CD4-positive, alpha-beta T cell treated with Interleukin-17A for 4 hours (primary cell): ENCODE measurements at places on chromosomes 16 and 17.
A peak's percentile ranks its signal among the peaks of the same experiment; 100 is the strongest.

GRCh38 chr16:54381601-54382313 is 95.2 kb upstream of the IRX3 start:
- DNase-seq: no peak

DNA sequence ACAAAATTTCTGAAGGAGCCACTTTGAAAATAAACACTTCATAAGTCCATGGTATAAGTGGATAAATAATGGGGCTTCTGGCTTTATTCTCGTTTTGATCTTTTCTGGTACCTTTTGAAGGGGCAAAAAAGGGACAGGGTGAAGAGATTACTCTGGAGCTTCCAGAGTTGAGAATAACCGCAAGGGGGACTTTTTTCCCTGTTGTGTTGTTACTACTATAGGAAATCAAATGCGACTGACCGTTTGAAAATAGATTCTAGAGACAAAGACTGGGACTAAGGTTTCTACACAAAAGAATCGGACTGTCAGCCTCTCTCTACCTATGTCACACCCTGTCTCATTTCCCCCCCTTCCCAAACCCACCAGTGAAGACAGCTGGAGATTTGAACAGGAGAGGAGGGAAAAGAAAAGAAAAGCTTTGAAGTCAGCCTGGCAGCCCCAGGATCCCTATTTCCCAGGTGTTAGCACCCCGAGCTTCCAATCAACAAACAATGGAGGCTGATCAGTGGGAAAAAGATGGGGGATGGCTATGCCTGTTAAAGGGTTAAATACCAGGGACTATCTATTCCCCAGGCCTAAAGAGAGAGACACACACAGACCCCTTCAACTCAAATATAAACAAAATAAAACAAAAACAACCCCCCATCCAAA is 8.4 kb downstream of the HOXB4 start:
- no peak for DNase-seq

DNA sequence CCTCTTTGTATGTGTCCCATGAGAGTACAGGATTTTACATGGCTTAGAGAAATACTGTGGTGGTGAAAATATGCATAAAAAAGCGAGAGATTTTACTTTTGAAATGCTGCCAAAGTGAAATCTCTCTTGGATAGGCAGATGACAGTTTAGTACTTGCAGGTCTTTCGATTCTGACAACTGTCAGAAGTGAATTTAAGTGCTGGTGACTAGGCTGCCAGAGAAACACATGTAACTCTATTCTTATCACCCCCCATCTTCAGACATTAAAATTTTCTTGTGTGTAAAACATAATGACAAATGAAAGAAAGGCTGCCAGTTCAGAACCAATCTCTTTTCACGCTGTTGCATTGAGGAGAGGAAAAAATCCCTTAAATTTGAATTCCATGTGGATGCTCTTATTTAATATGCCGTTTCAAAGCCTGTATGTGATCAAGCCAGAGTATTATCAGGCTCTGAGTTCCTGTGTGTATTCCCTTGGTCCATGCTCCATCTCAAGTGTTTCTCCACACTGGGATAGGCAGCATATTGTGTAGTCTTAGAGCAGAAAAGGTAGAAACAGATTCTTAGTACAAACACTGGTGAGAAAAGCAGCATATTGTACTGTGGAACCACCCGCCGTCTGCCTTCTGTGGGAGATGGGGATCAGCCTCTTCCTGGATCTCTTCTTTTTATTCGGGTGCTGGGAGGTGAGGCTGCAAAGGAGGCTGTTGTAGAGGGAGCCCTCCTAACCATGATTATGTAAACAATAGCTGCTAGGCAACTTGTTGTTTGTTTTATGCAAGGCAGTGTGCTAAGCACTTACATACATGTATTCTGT is 291.3 kb downstream of the WWOX start:
- DNase-seq: no peak

DNA sequence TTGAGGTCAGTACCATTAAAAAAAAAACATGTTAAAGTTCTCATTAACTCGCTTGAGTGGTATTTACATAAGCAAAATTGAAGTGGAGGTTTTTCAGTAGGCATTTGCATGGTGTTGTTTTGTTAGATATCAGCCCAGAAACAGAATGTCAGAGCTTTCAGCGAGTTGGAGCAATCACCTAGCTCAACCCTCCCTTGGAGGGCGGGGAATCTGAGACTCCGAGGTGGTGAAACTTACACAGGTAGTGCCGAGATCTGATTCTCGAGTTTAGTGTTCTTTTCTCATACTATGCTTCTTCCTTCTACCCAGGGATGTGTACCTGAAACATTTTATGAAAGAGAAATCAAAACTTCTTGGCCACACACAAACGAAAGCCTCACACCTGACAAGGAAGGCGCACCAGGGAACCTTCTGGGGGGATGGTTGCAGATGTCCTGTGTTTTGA is 6.6 kb downstream of the SEC14L1 start:
- DNase-seq: no peak

DNA sequence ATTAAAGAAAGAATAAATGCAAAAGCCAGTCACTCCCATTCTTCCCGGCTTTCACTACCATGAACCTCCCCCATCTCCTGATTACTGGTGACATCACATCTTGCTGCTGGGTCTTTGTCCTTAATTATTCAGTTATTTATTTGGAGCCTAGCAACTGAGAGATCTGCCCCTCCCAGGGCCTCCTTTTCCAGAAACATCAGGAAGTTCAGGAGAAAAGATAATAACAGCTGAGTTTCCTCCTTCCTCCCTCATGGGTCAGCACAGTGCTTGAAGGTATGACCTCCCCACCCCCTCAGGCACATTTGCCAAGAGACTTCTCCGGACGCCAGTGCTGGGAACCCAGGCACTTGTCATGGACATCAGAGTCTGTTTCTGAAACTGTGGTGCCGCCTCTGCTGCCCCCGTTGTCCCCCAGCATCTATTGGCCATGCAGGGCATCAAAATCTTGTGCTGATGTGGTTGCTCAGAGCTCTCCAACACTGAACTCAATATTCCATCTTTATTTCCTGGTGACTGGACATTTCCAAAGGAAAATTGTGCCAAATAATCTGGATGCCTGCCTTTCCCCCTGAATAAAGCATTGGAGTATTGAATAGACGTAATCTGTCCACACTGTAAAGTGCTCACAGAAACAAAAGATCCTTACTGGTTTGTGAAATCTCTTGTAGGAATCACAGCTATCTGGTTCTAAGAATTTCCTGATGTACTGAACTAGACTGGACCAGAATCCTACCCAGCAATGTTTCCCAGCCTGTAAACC is 71.8 kb downstream of the ZNF18 start:
- no peak for DNase-seq

- no peak for DNase-seq
Measured at GRCh38 chr17:4270736-4271135, 7.0 kb upstream of the ANKFY1 start.

DNA sequence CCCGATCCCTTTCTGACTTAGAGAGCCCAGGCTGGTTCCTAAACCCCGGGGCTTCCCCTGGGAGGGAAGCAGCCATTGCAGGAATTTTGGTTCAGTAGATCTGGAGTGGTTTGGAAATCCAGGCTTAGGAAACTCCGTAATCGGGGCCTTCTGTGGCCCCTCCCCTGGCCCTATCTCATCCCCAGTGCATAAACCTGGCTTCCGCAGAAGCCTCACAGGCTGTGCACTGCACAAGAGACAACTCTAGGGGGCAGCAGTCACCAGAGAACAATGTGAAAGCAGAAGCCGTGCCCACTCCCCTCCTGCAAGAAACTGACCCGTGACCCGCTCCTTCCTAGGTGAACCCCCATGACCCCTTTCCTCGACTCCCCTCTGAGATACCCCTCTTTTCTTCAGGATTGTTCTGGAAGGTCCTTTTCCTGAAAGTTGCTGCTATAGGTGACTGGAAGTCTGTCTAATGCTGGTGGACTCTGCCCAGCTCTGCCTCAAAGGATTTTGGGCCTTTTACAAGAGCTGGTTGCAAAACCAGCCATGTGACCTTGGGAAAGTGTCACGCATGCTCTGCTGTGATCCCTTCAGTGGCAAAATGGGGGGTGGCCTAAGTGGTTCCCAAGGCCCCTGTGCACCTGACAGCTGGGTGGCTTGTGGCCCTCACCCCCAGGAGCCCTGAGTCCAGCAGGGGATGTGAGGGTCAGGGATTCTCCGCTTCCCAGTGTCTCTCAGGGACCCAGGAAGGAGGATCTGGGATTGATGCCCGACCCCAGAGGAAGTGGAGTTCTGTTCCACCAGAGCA is 14.4 kb downstream of the GUCY2D start:
- DNase-seq: peak; percentile 55

- DNase-seq: peak; percentile 8
Measured at GRCh38 chr16:58197314-58198012, 443 bp downstream of the CSNK2A2 start.

DNA sequence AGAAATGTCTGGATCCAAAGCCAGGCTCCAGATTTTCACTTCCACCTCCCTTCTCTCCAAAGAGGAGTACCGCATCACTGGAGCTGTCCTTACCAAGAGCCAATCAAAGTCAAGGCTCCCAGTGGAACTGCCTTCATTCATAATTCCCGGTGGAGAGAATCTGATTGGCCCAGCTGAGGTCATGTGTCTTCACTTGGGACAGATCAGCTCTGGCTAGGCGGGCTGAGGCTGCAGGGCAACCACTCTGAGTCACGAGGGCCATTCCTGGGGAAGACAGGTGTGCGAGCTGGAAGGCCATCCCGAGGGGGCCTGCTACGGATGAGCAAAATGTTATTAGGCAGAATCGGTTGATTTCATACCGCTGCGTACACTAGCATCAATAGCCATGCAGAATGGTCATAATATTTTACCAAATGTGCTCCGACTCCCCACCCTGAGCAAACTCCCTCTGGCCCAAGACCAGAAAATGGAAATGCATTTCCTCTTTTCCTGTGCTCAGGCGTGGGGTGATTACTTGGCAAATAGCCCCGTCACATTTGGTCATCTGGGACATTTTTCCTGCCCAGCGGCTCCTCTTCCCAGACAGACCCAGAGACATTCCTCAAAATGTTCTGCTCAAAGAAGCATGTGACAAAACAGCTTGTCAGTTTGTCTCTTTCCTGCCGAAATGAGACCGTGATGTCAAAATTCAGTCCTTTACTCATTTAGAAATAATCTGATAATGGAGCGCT is 111.1 kb downstream of the AIPL1 start:
- DNase-seq: no peak

GRCh38 chr16:14354561-14355351 is 275.3 kb downstream of the PARN start:
- DNase-seq: peak; percentile 40

GRCh38 chr17:80660527-80661198 is 116.0 kb downstream of the RPTOR start:
- DNase-seq: no peak

- peak; percentile 81 for DNase-seq
Measured at GRCh38 chr17:29807520-29808361, 122.3 kb downstream of the SSH2 start.

GRCh38 chr16:89910717-89911354 is 7.8 kb upstream of the MC1R start:
- no peak for DNase-seq

DNA sequence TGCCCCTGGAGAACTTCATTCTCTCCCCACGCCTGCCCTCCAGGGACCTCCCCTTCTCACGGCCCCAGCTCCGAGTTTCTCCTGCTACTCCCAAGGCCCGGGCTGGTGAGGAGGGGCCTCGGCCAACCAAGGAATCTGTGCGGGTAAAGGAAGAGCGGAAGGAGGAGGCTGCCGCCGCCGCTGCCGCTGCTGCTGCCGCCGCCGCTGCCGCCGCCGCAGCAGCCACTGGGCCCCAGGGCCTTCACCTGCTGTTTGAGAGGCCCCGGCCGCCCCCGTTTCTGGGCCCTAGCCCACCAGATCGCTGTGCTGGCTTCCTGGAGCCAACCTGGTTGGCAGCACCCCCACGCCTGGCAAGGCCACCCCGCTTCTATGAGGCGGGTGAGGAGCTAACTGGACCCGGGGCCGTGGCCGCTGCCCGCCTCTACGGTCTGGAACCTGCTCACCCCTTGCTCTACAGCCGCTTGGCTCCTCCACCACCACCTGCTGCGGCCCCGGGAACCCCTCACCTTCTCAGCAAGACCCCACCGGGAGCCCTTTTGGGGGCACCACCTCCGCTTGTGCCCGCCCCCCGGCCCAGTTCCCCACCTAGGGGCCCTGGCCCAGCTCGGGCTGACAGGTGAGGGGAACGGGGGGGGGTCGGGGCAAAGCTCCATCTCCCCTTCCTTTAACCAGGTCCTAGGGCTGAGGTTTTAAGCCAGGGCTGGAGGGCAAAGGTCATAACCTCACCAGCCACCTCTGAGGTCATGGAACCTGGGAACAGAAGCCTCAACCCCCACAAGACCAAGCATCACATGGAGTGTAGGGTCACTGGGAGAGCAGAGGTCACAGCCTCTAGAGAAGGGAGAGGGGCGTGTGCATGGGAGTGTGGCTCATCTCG is 11.0 kb downstream of the FBRS start:
- DNase-seq: no peak

GRCh38 chr17:77471984-77472461 is 331.3 kb downstream of the SEC14L1 start:
- DNase-seq: no peak

DNA sequence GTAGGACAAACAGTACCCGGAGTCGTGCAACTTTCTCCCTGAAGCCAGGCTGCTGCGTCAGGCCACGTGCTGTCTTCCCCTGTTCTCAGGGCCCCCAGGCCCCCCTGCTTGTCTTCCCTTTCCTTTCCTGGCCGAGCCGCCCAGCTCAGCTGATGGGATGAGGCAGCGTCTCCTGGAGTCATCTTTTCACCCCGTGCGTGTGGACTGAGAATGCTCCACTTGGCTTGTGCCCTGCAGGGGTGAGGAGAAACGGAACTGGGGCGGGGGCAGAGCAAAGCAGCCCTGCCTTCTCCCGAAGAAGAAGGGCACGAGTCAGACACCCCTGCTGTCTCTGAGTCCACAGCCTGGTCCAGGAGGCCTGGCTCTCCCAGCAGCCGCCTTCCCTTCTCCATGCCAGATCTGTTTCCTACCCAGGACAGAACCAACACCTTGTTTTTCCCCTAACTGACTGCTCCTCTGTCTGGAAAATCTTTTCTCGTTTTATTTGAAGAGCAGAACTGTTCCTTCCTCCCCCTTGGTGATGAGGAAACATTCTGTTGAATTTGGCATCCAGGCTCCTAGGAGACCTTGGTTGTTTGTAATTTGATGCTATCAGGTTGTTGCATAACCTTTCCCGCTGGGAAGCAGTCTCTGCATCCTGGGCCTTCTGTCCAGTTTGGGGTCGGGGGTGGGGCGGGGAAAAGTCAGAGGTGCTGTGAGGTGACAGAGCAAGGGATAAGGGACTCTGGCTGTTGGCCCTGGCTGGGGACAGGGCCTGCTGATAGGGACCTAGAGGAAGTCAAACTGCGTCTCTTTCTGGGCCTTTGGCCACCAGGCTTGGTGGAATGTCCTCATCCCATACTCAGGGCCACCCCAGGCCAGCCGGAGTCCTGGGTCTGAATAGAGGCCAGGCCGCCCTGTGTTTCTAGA is 78.8 kb downstream of the WIPI1 start:
- DNase-seq: no peak

DNA sequence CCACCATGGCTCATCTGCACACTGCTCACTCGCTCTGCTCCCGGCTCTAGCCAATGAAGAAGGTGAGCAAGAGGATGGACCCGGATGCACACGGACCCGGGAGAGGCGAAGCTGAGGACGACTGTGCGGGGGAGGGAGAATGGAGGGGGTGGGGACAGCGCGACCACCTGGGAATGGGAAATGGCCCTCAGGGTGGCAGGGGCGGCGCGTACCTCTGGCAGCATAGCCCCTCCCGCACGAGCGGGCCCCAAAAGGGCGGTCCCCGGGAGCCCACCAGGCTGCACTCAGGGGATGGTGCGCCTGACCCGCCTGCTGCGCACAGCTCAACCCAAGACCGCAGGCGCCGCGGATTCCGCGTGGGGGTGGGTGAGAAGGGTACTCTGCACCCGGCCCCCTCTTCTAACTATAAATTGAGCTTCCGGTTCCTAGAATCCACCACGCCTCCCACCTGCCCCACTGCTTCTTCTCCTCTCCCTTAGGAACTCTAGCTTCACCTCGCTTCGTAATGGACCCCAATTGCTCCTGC is 6.1 kb downstream of the MT1H start:
- peak; percentile 53 for DNase-seq
